ENCODE measurements at places on chromosomes 11 and 22. TPM values are rescaled to one million over a fixed set of nuclear protein-coding genes. Genes with fewer than 3 reads are reported as not detected.

- DNase-seq = no peak
Measured at GRCh38 chr11:15276621-15277020, 161.9 kb downstream of the INSC start.

- no peak for DNase-seq
Measured at GRCh38 chr22:27996981-27997380, 77.9 kb upstream of the PITPNB start.

MPEG1 gene
- total RNA-seq = not detected

GRCh38 chr11:77142091-77142975 is 14.3 kb downstream of the MYO7A start:
- DNase-seq = peak; percentile 37

GRCh38 chr11:17116117-17116516 is 38.6 kb upstream of the RPS13 start:
- DNase-seq = no peak

FOLR2 gene
- not detected for total RNA-seq

GRCh38 chr22:20998411-20999336 is 3.2 kb downstream of the THAP7 start:
- DNase-seq = no peak

MUC5AC gene
- total RNA-seq = not detected

DNA sequence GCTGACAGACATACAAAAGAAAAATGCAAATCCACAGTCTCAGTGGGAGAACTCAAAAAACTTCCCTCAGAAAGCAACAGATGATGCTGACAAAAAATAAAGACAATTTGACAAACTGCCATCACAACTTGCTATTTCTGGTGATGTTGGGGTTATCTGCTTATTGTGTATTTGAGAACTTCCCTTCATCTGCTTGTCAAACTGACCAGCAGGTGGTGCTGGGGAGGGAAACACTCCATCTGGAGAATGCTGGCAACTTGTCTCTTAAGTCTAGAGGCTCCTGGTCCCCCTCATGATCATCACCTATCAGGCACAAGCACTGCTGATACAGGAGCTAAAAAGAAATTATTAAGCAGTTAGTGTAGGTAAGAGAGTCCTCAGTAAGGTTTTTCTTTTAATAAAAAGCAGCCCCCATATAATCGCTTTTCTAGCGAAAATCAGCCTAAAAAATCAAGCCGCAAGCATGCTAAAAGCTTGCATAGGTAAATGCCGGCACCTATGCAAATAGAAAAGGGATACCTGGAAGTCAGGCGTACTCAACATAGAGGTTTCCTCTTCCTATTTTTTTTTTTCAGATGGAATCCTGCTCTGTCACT is 9.8 kb upstream of the FAM111B start:
- DNase-seq = peak; percentile 78

DAGLA gene
- 0.44 TPM for total RNA-seq

- peak; percentile 51 for DNase-seq
Measured at GRCh38 chr11:36478700-36479329, 31.3 kb downstream of the TRAF6 start.

GRCh38 chr11:108835624-108836023 is 170.8 kb downstream of the DDX10 start:
- DNase-seq = no peak

DNA sequence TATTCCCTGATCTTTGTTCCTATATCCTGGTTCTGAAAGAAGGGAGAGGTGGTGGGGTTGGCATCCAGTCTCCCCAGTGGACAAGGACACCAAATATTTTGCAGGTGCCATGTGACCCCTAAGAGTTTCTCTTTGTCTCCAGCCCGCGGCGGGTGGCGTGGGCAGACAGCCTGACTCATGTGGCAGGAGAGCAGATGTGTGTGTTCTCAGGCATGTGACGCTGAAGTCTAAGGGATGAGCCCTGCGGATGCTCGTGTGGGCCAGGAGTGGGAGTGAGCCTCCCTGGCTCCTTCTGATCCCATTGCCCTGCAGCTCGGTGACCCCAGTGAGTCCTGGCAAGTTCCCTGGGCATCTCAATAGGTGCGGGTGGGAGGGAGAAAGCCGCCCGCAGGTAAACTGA is 94.8 kb upstream of the TBCEL start:
- no peak for DNase-seq

GRCh38 chr22:43060183-43060582 is 29.0 kb downstream of the TTLL1 start:
- DNase-seq = peak; percentile 44

RAB3IL1 gene
- total RNA-seq = not detected

DNA sequence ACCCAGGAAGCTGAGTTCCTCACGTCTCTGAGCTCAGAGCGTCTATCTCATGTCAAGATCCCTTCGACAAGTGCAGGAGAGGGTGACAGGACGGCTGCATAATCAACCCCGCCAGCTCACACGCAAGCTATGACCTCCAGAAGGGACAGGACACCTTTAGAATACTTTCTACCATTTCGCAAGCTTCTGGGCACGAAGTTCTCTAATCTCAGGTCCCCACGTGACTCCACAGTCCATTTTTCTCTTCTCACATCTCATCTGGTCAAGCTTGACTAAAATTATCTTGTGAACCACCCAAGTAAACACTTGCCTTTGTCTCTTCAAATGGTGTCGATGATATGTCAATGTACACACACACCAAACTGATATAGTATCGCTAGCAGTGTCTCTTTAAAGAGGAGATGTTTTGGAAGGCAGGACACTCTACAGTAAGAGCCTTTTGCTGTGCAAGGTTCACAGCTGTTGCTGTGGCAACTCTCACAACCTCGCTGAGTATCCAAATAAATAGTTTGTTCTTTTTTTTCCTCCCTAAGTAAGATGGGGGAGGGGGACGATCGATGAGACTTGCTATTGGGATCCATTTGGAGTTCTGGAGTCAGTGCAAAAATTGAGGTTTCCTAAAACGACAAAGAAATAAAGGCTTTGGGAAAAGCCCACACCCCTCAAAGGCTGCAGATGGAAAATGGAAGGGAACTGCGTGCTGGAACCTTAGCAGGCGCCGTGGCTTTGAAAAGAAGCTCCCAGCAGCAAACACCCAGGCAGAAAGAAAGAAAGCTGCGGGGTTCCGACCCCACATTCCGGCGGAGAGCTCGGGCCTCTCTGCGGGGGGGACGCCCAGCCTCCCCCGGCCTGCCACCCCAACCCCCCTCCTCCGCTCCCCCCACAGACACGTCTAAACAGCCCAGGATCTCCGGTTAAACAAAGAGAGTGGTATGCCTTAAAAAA is 215.4 kb upstream of the UBASH3B start:
- no peak for DNase-seq

DNA sequence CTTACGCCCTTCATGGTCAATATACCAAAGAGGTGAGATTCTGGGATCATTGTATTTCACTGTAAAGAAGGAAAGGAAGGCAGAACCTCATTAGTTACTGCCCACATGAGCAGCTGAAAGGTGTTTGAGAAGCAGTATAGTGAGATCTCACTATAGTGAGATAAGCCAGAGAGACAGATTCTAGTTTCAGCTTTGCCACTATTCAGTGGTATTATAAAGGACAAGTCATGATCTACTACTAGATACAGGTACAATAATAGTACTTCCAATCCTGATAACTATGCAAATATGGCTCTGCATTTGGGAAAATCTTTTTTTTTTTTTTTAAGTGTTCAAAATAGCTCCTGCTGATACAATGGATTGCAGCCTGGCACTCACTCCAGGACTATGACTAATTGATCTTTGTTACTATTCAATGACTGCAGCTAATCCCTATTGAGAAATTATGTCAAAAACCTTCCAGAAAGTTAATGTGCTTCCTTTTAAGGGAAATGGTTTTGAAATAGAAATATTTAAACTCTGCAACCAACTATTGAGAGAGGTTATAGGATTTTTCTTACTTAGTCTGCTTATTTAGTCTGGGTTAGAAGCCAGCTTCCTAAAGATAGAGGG is 8.3 kb upstream of the DLAT start:
- DNase-seq = no peak

GRCh38 chr22:44709881-44710392 is 7.9 kb downstream of the PRR5 start:
- DNase-seq = no peak

GRAMD1B gene
- 35.3 TPM for total RNA-seq

- no peak for DNase-seq
Measured at GRCh38 chr11:101582236-101582988, 1.4 kb downstream of the TRPC6 start.

DNA sequence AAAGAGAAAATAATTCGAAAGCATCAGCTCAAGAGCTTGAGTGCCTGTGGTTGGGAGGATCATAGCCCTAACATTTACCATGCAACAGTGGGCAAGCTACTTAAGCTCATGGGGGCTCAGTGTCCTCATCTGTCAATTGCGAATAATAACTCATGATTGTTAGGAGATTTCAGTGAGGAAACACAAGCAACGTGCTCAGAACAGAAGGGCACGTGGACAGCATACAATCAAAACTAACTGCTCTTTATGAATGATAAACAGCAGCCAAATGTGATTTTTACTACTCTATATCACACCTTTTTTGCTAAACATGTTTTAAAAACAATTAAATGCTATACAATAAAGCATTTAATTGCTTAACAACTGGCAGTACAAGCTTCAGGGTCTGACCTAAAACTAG is 310.1 kb upstream of the NARS2 start:
- DNase-seq = no peak

DNA sequence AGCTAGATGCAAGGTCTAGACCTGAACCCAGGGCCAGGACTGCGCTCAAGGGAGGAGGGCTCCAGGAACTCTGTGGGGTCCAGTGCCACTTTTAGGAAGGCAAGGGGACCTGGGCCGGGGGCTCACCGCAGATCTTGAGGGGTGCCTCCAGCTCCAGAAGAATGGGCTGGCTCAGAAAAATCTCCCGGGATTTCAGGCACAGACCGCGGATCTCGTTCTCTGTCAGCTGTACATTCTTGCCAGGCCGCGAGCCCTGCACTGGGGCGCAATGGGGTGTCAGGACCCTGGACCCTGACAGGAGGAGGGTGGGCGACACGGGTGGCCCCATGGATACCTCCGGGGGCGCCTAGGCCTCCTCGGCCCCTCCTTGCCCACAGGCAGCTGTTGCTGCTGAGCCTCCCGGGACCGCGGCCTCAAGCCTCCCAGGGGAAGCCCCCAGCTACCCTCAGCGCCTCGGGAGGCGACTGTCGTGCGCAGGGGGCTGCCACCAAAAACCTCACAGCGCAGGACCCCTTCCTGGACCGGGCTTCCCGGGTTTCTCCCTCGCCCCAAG is 640 bp downstream of the PPP1CA start:
- no peak for DNase-seq

FAT3 gene
- not detected for total RNA-seq

PDE3B gene
- total RNA-seq = 101 TPM

CELF1 gene
- 105 TPM for total RNA-seq

FOSL1 gene
- total RNA-seq = 2.0 TPM

RBM4 gene
- total RNA-seq = 137 TPM

GRCh38 chr11:106021181-106021966 is 666 bp downstream of the MSANTD4 start:
- DNase-seq = no peak

MS4A6E gene
- total RNA-seq = not detected

GRCh38 chr11:69398529-69399492 is 82.7 kb upstream of the LINC01488 start:
- DNase-seq = no peak

GRCh38 chr22:19747551-19747950 is 13.0 kb upstream of the TBX1 start:
- DNase-seq = no peak

DNA sequence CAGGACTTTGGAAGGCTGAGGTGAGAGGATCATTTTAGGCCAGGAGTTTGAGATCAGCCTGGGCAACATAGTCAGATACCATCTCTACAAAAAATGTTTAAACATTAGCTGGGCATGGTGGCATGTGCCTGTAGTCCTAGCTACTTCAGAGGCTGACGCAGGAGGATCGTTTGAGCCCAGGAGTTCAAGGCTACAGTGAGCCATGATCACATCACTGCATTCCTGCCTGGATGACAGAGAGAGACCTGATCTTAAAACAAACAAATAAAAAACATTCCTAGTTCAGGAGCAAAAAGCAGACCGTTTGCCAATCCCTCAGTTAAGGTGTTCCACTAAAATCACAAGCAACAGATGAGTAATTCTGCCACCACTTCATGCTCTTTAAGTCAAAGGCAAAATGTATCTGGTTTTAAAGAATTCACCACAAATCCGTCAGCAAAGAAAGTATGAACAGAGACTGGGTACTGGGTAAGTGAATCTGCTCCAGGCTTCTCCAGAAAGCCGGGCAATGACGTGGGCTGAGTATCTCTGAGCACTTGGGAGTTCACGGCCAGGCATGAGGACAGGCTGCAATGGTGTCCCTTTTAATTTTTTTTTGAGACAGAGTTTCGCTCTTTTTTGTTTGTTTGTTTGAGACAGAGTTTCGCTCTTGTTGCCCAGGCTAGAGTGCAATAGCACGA is 19.5 kb downstream of the CLTCL1 start:
- no peak for DNase-seq

DNA sequence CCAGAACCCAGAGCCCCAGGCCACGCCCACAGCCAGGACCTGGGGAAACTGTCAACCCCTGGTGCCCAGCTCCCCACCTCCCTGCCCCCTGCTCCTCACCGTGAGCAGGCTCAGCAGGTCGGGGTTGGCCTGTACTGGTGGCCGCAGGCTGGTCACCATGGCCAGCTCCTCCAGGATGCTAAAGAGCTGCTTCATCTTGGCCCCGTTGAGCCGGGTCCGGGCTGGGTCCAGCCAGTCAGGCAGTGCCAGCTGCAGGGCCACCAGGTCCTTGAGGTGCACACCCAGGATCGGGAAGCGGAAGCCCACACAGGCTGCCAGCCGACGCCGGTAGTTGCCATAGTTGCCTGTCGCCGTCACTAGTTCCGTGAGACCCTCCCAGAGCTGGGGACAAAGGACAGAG is 7.3 kb downstream of the RASGRP2 start:
- DNase-seq = no peak

- no peak for DNase-seq
Measured at GRCh38 chr11:124807660-124808270, 7.6 kb upstream of the MSANTD2 start.

- no peak for DNase-seq
Measured at GRCh38 chr11:110131386-110132123, 38.4 kb downstream of the ZC3H12C start.

RCN1 gene
- total RNA-seq = 16.8 TPM

GRCh38 chr22:43014316-43014868 is 557 bp downstream of the PACSIN2 start:
- peak; percentile 44 for DNase-seq

DNA sequence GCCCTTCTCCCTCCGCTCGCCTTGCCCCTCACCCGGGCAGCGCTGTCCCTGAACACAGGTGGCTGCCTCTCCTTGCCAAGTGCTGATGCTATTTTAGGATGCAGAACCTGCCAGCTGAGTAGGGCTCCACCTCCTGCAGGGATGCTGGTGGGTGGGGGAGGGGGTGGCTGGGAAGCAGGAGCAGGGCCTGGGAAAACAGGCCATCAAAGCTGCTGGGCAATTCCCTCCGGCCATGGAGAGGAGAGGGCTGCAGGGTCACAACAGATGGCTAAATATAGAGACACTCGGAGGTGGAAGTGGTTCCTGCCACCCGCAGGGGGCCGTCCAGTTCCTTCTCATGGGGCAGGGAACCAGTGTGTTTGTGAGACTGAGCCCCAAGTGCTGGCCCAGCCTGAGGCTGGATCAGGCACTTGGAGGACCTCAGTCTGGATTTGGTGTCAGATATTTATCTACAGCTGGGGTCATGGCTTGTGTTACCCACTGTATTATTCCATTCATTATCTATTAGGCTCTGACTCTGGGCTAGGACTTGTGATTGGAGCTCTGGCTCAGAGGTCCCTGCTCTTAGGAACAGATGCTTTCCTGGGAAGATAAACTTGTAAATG is 59.6 kb downstream of the LRRC32 start:
- no peak for DNase-seq

GRCh38 chr11:1823376-1824220 is 11.2 kb upstream of the SYT8 start:
- DNase-seq = no peak

Data from activated CD4-positive, alpha-beta T cell treated with anti-CD3 and anti-CD28 coated beads, Interleukin-2, amount 10 ng/mL, durations not matched to agents 7 days and 5 days (primary cell).